ENCODE measurements at places on chromosomes 2 and 18.

- DNase-seq: no peak
These were observed 33.8 kb downstream of the SDC1 start for GRCh38 chr2:20190876-20191713.

GRCh38 chr2:121372721-121373353 lies 87.8 kb upstream of the TFCP2L1 start:
- no peak for DNase-seq

DNA sequence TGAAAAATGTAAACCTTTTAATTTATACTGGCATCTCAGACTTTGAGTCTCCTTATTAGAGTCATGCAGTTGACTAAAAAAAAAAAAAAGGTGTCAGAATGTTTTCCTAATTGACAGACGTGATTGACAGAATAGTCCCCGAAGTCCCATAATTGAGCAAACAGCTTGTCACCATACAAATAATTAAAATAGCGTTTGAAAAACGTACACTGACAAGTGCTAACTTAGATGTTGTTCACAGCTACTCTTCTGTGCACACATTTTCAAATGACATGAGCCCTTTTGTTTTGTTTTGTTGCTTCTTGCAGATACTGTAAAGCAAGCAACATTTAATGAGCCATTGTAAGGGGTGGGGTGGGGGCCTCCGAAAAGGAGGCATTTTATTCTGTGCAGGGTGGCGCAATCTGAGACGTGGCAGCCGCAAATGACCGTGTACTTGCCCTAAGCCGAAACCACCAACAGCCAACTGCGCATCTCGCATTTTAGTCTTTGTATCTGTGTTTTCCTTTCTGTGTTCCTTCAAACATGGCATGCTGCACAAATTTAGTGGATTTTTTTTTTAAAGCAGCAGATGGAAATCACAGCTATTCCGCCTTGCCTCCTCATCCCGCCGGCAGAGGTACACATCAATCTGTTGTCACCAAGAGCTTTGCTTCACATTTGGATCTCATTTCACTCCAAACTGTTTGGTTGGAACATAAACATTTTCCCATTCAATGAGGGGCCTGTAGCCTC lies 52.4 kb downstream of the LPIN1 start:
- no peak for DNase-seq

GRCh38 chr2:78699696-78700095 lies 325.8 kb upstream of the REG3G start:
- no peak for DNase-seq

DNA sequence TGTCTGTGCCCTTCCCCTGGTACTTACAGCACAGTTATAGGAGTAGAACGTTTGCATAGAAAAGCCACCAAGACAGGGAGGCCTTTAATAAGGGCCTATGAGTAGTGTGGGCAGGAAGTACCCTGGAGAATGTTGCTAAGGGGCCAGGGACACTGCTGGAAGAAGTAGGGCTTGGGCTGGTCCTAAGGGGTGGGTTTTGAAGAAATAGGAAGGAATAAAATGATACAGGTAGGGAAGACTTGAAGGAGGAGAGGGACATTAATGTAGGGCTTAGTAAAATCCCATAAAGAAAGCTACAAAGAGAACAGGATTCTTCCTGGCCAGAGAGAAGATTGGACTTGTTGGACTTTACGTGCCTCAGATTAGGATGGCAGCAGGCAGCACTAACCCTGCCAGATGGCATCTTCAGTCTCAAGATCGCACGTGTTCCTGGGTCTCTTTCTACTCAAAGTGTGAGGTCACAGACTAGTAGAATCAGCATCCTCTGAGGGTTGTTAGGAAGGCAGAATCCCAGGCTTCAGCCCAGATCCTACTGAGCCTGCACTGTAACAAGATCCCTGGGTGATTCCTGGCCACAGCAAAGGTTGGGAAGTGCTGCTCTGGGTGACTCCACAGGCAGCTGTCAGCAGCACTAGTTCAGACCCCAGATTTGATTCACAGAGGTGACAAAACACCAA lies 39.2 kb downstream of the EPAS1 start:
- no peak for DNase-seq

DNA sequence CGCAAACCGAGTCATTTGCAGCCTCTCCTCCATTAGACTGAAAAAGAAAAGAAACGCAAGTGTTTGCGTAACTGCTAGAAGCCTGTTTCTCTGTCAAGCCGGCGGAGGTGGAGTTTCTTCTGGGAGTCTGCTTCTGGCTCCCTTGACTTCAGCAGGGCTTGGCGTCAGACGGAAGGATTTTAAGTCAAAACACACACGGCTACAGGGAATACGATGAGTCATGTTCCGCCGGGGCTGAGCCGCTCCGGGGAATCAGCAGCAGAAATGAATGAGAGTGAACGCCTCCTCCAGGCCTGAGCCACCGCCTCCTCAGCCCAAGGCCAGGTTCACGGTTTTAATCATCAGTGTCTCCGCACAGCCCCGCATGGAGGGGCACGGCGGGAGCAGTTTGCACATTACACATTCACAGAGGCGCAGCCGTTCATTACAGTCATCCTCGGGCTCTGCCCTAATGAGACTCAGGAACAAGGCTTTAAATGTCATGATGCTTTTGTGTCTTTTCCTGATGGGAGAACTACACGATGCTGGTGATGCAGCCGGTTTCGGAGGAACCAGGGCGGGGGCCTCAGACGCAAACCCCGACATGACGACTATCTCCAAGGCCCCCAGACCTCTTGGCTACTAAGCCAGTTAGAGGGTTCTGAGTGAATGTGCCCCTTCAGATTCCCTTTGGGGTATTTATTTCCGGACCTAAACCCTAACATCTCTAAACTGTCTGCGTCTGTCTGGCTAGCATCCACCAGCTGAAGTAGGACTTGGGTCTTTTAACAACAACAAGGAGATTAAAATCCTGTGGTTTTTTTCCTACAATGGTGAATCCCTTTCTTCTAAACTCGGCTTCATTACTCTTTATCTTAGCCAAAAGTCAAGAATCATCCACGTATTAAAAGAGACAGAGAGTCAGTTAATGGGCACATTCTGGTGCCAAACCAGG lies 11.1 kb upstream of the SCG2 start:
- DNase-seq: no peak

DNA sequence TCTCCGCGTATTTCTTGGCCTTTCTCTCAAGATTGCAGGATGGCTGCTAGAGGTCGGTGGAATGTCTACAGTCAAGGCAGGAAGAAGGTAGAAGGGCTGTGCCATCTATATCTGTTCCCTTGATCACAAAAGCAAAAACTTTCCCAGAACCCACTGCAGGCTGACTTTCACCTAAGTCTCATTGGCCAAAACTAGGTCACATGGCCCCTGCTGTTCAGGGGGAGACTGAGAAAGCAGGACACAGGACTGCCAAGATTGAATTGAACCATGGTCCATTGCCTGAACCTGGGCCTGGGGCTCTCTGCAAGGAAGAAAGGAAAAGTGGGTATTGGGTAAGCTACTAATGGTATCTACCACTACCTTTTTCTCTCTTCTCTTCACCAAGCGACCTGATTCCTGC lies 9.7 kb upstream of the GRP start:
- DNase-seq: no peak

GRCh38 chr2:4828682-4829374 lies 863.4 kb upstream of the SOX11 start:
- DNase-seq: no peak

GRCh38 chr2:235026649-235027557 lies 75.1 kb downstream of the SH3BP4 start:
- DNase-seq: no peak

DNA sequence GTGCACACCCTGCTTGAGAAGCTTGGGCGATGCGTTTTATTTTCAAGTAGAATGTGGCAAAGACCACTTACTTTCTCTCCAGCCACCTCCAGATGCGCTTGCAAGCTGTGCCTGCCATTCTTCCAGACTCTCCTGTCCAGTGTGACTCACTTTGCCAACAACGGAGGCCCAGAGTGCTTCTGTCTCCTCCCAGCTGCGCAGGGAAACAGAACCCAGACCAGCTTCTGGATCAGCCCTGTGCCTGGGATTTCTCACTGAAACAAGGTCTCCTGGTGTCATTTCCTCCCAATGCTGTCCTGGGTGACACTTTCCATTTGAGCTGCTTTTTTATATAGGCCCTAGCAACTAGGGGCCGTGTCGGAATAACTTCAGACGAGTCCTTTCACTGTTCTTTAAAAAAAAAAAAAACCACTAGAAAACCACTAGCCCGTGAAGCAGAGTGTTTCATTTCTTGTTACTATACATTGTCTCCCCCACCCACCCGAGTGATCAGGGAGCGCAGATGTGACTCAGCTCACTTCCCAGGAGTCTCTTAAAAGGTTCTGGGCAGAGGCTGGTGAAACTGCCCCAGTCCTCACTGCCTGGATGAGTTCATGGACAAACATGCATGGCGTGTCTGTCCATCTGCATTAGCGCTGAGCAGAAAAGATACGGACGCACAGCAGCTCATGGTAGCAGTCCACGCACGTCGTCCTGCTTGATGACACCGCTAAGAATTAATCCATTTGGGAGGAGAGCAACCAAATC lies 25.3 kb upstream of the RPL31 start:
- no peak for DNase-seq

DNA sequence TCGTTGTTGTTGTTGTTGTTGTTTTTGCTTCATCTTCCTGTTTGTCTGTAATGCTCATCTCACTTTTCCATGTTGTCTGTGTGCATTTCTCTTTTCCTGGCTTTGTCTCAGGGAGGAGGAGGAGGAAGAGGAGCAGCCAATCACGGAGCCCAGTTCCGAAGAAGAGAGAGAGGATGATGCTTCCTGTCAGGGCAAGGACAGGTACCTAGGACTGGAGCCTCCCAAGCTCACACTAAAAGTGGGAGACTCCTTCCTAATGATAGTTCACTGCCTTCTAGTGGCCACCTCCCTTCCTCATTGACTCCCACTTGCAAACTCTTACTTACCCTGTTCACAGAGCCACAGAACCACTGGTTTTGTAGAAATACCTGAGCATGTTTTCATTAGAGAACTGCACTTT lies 179.6 kb downstream of the TPGS2 start:
- DNase-seq: no peak

DNA sequence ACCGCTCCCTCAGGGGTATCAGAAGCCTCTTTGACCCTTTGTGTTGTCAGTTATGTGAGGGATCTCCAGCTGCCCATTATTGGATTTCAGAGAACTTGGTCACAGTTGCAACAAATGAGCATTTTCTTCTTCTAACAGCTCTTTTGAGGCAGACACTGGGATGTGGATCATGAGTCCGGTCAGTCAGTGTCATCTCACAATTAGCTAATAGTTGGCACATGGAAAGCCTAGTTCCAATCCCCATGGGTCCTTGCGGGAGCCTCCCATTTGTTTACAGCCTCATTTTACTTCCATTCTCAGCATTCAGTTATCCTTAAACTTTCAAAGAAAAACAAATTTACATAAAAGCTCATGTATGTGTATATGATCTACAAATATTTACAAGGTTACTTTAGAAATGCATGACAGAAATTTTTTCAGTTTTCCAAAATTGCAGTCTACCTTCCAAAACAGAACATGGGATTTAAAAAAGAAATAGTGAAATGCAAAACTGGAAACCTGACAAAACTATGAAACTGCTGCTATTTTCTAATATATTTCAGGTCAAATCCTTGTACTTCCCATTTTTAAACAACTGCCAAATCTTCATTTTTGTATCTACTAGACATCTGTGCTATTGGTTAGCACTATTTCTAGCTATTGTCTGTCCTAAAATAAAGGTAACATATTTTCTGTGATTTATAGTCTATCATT lies 547.1 kb upstream of the ZEB2 start:
- DNase-seq: no peak

GRCh38 chr2:58545300-58546280 lies 304.5 kb upstream of the FANCL start:
- no peak for DNase-seq

DNA sequence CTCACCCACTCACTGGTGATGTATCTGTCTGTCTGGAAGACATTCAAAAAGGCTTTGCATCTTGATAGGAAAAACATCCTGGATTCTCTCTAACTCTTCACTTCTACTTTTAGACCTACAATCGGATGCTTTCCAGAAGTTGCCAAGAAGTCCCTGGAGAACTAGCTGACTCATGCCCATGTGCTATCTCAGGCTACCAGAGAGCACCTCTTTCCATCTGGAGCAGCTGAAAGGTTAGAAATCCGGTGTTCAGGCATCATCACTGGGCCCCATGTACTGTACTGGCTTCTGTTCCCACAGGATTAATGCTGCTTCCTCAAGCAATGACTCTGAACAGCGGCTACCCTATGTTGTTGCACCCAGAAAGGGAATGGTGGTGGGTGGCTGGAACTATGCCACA lies 259.0 kb downstream of the NBAS start:
- DNase-seq: no peak

DNA sequence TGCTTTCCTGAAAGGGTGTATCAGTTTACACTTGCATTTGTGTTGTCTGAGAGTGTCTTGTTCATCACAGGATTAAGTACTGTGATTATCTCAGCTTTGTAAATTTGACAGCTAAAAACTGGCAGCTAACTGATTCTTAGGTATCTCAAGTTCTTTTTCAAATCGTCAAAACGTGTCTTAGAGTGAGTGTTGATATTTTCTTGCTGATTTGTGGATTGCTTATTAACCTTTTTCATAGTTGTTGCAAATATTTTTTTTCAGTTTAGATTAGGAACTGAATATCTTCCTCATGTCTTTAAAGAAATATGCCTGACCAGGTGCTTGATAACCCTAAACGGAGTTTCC lies 41.9 kb downstream of the LRRFIP1 start:
- no peak for DNase-seq

DNA sequence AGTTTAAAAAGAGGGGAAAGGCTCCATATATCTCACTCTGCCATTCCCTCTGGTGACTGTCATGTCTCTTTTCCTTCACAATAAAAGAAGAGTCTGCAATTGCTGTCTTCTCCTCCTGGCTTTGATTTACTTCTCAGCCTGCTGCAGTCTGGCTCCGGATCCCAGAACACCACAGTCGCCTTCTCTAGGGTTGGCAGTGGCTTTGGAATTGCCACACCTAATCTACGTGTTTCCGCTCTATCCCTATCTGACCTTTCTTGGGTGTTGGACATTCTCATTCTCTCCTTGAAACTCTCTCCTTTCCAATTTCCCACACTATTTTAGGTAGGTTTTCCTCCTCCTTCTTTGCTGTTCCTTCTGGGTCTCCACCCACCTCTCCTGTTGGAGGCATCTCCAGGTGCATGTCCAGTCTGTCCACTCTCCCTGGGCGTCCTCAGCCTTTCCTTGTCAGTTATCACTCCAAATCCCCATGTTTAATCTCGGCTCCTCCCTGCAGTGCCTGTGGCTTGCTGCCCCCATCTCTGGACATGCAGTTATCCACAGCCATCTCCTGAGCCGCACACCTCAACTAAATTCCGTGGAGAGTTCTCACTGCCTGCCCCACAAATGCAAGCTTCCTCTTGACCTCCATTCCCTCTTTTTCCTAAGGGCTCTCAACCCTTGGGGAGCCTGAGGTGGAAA lies 112.8 kb downstream of the KCTD1 start:
- no peak for DNase-seq

DNA sequence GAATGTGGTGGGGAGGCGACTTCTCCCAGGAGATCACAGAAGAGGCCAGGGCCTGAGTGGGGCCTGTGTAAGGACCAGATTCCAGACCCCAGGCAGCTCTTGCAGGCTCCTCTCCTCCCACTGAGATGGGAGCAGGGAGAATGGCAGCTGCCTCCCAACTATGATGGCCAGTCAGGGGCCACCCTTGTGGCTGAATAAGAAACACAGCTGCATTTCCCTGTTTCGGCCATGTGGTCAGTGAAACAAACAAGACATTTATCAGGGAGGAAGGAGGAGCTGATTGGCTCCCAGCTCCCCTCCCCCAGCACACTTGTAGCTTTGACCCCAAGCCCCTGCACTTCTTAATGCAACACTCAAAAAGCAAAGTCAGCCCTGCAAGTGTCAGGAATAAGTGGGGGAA lies 143.5 kb downstream of the CELF4 start:
- DNase-seq: no peak

All from stimulated activated CD4-positive, alpha-beta T cell treated with anti-CD3 and anti-CD28 coated beads, TNF-alpha, amount 100 ng/mL, for 48 hours (primary cell).